ENCODE measurements at places on chromosomes 4 and X.

DNA sequence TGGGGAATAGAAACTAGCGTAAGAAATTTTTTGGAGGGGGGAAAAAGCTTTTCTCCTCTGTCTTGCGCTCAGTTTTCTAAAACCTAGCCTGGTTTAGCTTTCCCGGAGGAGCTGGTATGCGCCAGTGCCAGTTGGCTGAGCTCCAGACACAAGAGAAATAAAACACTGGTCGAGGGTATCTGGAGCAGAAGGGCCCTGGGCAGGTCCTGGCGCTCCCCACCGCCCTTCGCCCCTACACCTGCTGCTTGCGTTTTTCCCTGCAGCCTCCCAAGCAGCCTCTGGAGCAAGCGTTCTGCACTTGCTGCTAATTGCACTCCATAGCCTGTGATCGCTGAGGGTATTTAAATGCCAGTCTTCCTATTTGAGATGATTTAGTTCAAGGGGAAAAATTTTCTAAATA, 816 bp downstream of the EREG start:
- DNase-seq: no peak

GRCh38 chr4:13174001-13174400, 310.1 kb downstream of the RAB28 start:
- no peak for DNase-seq

- no peak for DNase-seq
Observed at GRCh38 chrX:40402831-40403533, 177.8 kb upstream of the ATP6AP2 start.

DNA sequence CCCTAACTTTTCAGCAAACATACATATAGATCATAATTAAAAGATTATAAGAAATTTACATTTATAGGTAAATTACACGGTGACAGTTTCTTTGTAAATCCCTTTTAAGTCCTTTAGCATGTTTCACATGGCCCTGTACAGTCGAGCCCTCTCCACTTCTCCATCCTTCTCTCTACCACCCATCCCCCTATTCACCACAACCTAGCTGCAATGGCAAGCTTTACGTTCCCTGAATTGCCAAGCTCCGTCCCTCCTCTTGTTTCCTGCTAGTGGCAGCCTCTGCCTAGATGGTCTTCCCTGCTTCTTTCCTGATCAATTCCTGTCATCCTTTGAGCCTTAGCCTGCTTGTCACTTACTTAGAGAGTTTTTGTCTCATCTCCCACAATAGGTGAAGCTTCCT, 116.2 kb downstream of the TMA16 start:
- no peak for DNase-seq

GRCh38 chrX:31715675-31716074, 643.8 kb upstream of the FTHL17 start:
- DNase-seq: no peak

DNA sequence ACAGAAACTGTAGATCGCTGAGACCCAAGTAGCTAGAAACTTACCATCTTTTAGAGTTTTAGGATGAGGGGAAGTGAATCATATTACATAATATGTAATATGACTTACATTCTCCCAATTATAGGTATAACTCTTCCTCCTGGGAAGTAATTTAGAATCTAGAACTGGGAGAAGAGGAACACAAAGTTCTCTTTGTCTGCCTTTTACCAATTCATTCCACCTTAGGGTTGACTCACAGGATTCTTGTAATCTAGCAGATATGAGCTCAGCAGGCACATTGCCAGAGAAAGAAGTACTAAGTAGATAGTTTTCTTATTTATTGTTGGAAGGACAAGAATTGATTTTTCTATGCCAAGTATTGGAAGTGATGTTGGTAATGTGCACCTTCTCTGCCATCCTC, 58.0 kb upstream of the CCSER1 start:
- DNase-seq: no peak

GRCh38 chr4:37383579-37384229, 139.2 kb downstream of the NWD2 start:
- DNase-seq: no peak

- no peak for DNase-seq
Observed at GRCh38 chr4:1195891-1196401, 23.6 kb upstream of the SPON2 start.

DNA sequence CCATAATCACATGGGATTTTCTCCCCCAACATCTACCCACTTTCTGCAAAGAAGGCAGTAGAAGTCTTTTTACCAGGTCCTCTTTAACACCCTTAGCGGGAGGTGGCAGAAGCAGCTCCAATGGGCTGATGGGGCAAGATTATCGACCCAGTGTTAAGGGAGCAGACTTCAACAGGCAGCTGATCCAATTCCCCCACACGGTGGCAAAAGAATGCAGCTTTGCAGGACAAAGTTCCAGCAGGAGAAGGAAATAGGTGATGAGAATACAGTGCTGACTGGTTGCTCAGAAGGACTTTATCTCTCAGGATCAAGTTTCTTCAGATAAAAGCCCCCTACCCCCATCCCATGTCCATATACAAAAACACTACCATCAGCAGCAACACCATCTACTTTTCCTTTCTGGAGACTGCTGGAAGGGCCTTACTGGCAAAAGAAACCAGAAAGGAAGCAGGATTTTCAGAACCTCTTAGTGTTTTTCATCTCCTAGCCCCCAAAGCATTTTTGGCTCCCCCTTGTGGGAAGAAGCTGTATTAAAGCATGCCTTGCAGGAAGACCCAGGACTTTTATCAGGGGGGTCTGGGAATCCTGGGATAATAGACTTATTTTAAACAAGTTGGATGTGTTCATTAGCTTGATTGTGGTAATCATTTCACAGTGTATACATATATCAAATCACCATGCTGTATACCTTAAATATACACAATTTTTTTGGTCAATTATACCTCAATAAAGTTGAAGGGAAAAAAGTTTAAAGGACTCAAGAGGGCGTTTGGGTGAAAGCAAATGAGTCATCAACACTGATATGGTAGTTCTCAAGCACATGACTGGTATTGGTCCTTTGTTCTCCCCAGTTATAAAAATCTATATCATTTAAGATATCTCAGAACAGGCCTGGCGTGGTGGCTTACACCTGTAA, 146.4 kb downstream of the GPC3 start:
- no peak for DNase-seq

DNA sequence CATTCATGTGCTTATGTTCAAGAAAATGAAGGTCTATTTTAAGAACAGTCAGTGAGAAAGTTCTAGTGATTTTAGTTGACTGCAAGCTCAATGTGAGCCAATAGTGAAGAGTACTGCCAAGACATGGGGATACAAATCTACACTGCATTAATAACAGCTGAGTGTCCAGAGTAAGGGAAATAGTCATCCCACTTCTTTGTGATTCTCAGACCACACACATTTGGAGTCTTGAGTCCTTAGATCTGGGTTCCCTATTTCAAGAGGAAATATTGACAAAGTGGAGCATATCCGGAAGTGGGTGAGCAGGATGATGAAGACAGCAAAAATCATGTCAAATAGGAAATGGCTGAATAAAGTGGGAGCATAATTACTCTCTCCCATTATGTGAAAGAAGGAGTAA, 171.1 kb downstream of the LARP7 start:
- DNase-seq: no peak

- no peak for DNase-seq
Observed at GRCh38 chr4:77695774-77696173, 90.2 kb downstream of the CXCL13 start.

DNA sequence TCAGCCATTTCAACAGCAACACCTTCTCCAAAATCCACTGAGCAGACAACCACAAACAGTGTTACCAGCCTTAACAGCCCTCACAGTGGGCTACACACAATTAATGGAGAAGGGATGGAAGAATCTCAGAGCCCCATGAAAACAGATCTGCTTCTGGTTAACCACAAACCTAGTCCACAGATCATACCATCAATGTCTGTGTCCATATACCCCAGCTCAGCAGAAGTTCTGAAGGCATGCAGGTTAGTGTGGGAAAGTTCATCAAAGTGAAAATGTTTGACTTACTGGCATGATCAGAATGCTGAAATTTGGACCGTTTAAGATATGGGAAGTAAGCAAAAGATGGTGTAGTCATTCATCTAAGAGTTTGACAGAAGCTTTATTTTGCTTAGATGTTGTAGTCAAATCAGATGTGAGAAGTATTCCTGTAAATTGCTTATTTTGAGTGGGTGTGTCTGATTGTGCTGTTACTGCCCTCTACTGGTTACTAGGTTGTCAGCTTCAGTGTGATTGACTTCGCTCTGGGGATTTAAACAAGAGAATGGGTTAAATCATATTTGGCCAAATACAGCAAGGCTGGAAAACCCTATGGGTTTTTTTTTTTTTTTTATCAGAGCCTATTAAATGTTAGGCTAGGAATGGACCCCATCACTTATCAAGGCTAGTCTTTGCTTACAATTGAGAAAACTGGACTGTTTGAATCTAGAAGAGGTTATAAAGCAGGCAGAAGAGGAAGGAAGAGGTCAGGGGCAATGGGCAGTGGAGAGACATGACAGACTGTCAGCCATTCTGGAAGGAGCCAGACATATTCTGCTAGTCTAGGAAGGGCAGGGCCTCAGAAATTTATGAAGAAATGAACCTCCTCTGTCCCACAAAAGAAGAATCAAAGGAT, 130.3 kb downstream of the DIPK2B start:
- no peak for DNase-seq

- DNase-seq: no peak
Observed at GRCh38 chr4:183853548-183853940, 51.6 kb upstream of the STOX2 start.

DNA sequence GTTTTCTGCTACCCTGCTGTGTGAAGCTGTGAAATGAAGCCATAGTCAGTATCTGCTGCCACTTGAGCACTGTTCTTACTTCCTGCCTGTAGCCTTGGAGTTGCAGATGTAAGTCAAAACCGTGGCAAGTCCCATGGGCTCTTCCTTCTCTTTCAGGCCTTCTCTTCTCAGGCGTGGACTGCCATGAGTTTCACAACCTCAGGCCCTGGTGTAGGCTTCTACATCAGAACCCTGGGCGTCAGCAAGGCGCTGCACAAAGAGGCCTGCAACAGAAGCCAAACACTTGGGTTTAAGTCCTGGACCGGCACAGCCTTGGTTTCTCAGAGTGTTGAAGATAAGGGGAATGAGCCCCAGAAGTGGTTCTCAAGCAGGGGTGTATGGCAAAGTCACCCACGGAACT, 2.5 kb downstream of the ZNF518B start:
- DNase-seq: no peak

- DNase-seq: no peak
Observed at GRCh38 chr4:98262431-98262830, 1.2 kb downstream of the RAP1GDS1 start.

GRCh38 chrX:108001218-108001814, 19.1 kb upstream of the TEX13B start:
- DNase-seq: no peak

- DNase-seq: no peak
Observed at GRCh38 chr4:138773321-138773720, 242.3 kb upstream of the NOCT start.

DNA sequence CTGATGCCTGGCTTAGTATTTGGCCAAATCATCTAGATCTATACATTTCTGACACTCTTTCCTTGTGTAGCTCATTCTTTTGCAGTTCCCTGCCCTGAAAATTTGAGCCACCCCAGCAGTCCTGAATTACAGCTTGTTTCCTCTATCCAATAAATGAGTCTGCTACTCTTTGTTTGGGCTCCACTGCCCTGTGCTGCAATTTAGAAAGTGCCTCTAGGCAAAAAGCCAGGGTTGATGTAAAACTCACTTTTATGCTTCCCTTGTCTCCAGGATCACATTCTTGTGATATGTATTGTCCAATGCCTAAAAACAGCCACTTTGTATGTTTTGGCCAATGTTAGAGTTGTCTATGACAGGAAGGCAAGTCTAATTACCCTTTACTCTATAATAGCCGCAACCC, 101.7 kb upstream of the MAP3K15 start:
- DNase-seq: no peak

GRCh38 chr4:118284169-118284568, 68.6 kb downstream of the PRSS12 start:
- no peak for DNase-seq

- no peak for DNase-seq
Observed at GRCh38 chr4:174559894-174560293, 37.6 kb upstream of the HPGD start.

DNA sequence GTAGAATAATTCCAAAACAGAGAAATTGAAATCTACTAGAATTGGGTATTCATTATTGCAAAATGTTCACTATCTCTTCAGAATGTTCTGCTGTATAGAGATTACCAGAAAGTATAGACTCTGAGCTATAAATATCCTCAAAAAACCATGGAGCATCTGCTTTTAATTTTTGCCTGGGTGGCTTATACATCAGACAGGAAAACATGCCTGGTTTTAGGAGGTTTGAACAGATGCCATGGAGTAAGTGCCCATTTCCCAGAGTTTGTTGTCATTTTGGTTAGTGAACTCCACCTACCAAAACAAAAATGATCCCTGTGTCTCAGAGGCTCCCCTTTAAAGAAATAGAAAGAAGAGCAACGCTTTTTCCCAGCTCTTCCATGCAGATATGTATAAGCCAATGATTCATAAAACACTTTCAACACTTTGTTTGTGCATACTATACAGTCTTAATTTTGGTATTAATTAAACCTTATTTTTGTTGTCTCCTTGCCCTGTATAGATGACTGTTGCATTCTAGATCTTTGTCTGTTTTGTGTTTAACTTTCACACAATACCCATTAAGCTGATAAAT, 68.7 kb downstream of the MEPE start:
- no peak for DNase-seq

GRCh38 chrX:30183554-30183953, 31.8 kb upstream of the MAGEB2 start:
- DNase-seq: no peak

DNA sequence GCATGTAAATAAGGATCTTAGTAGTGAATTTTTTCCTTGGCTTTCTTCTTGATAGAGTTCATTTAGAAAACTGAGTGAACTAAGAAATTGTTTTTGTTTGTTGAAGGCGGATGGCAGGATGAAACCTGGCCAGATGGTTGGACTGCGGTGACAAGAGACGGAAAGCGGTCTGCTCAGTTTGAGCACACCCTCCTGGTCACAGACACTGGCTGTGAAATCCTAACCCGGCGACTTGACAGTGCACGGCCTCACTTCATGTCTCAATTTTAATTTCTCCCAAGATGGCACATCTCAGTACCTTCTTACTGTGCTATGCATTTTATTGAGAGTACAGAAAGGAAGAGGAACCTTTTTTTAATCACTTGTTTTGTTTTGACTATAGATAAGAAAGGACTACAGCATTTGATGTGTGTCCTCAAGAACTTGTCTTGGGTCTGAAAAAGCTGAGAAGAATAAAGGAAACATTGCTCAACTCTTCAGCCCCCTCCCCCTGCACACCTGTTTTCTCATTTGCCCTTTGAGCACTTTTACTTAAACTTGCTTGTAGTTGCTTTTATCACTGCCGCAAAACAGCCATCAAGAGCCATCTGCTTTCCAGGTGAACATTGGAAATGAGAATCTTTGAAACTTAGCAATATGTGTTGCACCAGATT, 27.4 kb downstream of the ADH5 start:
- no peak for DNase-seq
